Activated CD8-positive, alpha-beta memory T cell treated with anti-CD3 and anti-CD28 coated beads, Interleukin-2, amount 50 U/mL, for 4 hours (primary cell): ENCODE measurements at places on chromosomes 16 and 17.

DNA sequence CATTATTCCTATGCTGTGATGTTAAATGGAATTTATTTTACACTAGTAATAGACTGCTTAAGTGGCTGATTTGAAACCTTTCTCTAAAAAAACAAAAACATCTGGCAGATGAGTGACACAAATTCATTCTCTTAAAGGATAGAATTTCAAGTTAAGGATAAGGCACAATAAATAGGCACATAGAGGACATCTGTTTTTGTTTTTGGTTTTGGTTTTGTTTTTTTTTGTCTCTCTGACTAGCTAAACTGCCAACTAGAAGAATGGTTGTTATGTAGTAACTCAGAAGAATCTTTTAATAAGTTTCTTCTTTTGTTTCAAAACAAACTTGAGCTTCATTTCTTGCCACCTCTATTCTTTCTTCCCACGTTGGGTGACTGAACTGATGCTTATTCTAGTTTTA is 5.1 kb upstream of the VPS4A start:
- no peak for DNase-seq

DNA sequence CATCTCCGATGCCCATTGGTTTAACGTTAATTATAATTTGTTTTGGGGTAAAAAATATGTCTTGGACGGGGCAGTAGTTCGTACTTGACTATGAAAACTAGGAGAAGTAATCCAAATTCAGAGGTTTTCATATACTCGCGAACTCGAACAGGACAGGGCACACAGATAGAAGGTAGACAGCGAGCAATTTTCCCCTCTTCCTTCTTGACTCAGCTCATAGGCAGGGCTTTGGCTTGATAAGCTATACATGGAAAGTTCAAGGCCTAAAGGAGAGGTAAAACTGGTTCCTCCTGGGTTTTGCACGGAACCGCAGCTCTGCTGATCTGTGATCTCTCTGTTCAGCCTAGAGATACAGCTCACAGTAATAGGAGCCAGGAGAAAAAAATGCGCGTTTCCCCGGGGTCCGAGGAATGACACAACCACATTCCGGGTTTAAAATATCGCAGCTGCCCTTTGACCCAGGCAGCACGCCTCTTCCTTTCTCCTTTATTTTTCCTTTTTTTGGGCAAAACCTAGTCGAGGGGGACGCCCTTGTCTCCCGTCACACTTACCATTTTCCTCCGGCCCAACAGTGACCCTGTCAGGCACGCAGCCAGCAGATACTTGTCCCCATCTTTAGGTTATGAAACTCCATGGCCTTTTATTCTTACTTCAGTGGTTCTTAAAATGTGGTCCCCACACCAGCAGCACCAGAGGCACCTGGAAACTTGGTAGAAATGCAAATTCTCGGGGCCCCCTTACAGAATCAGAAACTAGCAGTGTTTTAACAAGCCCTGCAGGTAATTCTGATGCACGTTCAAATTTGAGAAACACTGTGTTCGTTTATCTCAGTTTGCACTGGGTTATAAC is 1.7 kb upstream of the LASP1 start:
- no peak for DNase-seq

DNA sequence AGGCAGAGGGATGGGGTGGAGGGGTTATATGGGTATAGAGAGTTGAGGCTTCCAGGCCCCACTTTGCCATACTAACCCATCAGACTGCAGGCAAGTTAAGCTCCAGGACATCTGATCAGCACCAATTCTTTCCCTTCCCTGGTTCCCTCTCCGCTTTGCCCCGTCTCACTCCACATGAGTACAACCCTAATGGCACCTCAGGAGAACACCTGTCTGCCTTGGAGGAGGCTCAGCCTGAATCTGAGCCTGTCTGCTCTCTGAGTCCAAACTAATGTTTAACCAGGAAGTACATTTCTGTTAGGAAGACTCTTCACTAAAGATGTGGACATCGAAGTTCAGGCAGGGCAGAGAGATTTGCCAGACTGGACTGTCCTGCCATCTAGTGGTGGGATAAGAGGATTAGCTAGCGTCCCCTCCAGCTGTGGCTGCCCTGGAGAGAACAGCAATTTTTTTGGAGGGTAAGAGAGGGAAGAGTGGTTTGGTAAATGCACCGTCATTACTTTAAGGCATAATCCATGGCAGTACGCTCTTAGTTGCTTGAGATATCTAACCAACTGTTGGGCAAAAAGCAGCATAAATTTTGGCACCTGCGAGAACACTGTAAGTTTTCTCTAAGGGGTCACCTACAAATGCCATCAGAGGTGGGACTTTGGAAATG is 29.2 kb upstream of the LRRC75A start:
- peak; percentile 57 for DNase-seq

GRCh38 chr16:7482596-7483290 is 150.1 kb downstream of the RBFOX1 start:
- DNase-seq, result no peak

DNA sequence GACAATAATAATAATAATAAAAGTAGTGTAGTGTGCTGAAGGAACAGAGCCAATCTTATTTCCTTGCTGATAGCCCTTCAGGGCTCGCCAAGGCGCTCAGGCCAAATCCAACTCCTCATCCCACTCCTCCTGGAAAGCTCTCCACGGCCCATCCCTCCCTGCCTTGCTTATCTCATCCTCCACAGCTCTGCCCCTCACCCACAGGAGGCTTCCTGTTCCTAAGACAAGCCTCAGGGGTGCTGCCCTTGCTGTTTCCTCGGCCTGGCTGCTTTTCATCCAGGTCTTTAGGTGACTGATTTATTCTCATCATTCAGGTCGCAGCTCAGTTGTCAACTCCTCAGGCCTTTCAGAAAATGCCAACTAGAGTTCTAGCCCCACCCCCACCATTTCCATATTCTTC is 11.2 kb downstream of the GTF3C1 start:
- no peak for DNase-seq

DNA sequence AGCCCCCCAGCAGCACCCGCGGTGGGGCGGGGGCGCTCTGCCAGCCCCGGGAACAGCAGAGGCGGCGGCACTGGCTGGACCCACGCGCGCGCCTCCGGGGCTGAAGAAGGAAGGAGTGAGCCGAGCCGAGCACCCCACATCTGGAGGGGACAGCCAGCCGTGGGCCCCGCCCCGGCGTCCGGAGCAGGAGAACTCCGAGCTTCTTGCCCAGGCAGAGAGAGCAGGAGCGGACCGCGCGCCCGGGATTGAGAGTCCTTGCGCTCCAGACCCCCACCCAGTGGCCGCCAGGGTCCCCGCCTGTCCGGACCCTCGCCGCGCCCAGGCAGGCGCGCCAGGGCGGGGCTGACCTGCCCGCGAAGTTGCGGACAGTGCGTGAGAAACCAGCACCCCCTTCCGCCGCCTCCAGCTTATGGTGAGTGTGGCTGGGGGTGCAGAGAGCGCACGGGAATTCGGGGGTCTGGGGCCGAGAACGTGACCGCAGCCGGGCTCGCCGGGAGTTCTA is 921.9 kb upstream of the EEF2KMT start:
- no peak for DNase-seq

GRCh38 chr17:21676281-21677111 is 15.8 kb upstream of the KCNJ18 start:
- no peak for DNase-seq
